ENCODE measurements at places on chromosomes 2 and 18.

- DNase-seq: no peak
Observed at GRCh38 chr2:179250095-179250494, 14.5 kb downstream of the SESTD1 start.

- no peak for DNase-seq
Observed at GRCh38 chr2:171346723-171347557, 86.8 kb downstream of the METTL8 start.

DNA sequence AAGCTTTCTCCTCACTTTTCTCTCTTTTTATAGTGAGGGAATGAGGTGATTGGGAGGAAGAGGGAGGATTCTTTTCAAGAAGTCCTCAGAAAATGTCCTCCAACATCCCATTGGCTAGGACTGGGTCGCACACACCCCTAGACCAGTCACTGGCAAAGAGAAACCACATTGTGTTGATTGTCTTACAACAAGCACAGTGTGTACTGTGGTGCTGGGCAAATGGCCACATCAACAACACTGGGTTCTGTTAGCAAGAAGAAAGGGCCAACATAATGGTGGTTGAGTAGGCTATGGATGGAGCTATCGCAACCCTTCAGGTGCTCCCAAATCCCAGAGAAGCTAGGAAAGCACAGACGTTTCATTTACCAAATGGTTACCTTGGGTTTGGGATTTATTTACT, 18.7 kb upstream of the PTPN4 start:
- no peak for DNase-seq

DNA sequence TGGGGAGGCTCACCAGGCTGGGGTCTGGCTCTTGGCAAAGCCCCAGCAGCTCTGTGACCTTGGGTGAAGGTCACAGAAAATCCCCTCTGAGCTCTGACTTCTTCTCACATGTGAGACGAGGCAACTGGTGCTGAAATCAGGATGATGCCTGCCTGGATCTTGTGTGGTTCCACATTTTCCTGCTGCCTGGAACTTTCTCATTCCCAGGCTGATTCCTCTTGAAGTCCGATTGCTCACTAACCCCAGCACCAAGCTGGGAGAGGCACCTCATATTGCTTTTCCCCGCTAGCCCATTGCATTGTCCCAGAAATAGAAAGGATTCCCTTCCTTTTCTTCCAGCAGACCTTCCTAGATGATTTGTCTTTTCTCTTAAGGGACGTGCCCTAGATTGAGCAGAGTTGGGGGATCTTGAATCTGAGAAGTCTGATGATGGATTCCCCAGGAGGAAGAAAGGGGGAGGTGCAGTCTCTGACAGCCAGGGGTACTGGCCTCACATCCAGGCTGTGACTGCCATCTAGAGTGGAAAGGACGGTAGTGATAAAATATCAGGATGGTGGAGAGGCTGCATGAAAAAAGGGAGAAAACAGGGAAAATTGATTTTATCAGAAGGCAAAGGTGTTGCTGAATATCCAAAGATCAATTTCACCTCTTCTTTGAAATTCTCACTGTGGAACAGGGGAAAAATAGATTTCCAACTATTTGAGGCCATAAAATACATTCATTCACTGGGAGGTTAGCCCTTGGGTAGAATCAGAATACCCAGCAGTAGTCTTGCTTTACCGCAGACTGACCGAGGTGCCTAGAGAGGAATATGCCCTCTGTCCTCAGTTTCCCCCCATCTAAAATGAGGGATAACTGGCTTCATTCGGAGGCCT, 96.3 kb downstream of the FAM210A start:
- peak; percentile 66 for DNase-seq

DNA sequence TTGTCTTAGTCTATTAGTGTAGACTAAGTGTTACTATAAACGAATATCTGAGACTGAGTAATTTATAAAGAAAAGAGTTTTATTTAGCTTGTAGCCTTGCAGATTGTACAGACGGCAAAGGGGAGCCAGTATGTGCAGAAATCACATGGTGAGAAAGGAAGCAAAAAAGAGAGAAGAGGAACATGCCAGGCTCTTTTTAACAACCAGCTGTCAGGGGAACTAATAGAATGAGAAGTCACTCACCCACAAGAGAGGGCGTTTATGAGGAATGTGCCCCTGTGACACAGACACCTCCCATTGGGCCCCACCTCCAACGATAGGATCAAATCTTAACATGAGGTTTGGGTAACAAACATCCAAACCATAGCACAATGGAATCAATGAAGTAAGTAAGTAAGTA, 20.6 kb upstream of the ZNF804A start:
- no peak for DNase-seq

DNA sequence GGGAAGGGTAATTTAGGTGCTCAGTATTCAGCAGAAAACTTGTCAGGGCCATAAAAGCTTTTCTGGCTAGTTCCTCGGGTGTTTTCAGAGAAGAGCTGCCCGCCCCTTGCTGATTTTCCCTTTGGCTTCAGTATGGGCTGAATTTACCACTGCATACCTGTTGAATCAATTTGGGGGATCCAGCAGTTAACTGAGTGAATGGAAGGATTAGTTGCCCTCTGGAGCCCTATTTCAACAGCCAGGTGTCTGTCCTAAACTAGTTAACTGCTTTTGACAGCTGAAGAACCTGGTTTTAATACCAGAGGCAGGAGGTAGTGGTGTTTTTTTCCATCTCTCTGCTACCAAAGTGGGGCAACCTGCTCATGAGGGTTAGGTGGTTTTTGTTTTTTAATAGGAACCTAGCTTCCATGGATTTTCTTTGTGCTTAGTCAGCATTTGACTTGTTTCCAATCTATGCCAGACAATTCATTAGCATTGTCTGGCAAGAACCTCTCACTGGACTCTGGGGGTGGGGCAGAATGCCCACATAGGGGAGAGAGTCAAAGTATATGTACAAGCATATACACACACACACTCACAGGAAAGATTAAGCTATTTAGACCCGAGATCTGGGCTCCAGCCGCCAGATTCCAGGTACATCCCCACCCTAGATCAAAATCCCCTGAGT, 166.5 kb upstream of the SIX3 start:
- no peak for DNase-seq

DNA sequence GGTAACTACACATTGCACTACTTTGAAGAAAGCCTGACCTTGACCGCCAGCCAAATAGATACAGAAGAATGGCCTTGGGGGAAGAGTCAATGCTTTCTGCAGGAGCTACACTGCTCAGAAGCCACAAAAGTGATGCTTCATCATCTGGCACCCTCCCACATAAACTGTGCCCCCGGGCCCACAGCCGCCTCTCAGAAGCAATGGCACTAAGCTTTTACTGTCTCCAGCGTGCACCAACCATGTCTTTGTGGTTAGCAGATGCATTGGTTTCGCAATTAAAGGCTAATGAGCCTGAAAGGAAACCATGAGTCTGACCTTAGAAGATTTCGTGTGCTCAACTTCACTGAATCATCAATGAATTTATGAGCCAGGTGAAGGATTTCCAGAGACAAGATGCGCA, 209.4 kb upstream of the TRIB2 start:
- DNase-seq: peak; percentile 88

GRCh38 chr2:119758881-119759450, 756 bp upstream of the PTPN4 start:
- DNase-seq: no peak

GRCh38 chr2:11314487-11314886, 29.9 kb downstream of the ROCK2 start:
- DNase-seq: no peak

DNA sequence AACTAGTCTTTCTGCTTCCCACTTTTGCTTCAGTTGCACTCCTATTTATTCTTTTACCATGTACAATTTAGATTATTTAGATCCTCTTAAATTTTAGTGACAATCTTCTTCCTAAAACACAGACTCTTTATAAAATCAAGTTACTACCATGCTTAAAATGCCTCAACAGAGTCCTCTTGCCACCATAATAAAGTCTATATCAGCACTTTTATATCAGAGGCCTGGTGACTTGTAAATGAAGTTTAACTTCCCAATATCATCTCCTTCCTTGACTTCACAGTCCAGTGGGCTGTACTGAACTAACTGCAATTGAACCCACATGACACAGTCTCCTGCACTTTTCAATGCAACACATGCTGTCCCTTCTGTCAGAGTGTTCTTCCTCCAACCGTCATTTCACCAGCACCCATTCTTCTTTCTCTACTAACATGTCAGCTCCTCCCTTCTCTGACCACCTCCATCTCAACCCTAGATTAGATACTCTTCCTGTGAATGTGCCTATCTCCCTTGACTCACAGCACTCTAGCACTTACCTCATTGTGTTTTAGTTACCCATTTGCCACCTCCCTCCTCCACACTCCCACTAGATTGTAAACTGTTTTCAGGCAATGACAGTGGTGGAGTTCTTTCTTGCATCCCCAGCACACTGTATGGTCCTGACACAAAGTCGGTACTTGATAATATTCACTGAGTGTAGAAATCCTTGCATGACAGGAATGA, 414.9 kb downstream of the SATB2 start:
- no peak for DNase-seq

DNA sequence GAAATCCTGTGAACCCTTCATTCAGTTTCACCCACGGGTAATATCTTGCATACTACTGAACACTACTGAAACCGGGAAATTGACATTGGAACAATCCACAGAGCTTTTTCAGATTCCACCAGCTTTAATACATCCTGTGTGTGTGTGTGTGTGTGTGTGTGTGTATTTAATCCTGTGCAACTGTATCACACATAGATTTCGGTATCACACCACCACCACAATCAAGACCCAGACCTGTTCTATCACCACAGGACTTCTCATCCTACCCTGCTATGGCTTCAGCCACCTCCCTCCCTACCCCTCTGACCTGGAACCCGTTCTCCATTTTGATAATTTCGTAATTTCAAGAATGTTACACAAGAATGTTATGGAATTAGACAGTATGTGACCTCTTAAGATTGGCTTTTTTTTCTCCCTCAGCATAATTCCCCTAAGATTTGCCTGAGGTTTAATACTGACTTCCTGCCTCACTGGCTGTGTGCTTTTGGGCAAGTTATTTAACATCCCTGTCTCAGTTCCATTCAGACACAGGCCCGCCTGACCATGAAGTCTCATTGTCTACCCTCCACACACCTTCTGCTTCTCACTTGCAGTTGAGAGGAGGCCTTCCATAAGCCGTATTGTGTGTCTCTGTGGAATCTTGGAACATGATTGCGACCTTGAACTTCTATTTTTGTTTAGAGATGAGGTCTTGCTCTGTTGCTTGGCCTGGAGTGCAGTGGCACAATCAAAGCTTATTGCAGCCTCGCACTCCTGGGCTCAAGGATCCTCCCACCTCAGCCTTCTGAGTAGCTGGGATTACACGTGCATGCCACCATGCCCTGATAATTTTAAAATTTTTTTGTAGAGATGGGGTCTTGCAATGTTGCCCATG, 14.4 kb upstream of the TMEM131 start:
- DNase-seq: no peak

DNA sequence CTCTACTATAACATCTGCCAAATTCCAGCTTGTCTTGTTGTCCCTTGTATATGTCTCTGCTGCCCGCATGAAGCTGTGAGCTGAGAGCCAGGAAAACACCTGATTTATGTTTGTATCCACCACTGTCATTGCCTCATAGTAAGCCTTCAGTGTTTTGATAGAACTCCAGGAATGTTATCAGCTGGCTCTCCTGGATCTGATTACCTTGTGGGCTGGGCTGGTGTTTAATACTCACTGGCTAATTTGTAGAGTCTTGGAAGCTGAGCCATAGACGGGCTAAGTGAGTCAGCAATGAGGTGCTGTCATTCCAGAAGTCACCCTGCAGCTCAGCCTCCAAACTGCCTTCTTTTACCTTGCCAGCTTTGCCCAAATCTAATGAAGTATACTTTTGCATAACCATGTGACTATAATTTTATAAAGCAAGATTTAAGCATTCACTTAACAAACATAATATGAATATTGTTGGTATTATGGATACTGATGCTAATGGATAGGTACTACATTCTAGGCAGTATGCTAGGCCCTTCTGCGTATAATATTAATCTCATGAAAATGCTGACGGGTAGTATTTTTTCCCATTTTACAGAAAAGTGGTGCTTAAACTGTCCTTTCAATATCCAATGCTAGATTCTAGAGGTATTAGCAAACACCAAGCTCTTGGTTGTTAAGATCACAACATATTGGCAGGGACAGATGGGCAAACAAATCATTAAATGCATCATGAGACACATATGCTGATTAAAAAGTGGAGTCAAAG, 62.7 kb upstream of the GATA6 start:
- no peak for DNase-seq

- no peak for DNase-seq
Observed at GRCh38 chr2:227674485-227674884, 7.9 kb downstream of the SCYGR5 start.

- no peak for DNase-seq
Observed at GRCh38 chr2:161119483-161119882, 40.7 kb upstream of the TANK start.
